ENCODE measurements at places on chromosomes 5 and 9.
A peak's percentile ranks its signal among the peaks of the same experiment; 100 is the strongest.

- peak; percentile 11 for DNase-seq
These were observed 576.9 kb downstream of the EBF1 start for GRCh38 chr5:158522776-158523175.

GRCh38 chr5:154010660-154011059 is 28.1 kb downstream of the FAM114A2 start:
- DNase-seq, result no peak

DNA sequence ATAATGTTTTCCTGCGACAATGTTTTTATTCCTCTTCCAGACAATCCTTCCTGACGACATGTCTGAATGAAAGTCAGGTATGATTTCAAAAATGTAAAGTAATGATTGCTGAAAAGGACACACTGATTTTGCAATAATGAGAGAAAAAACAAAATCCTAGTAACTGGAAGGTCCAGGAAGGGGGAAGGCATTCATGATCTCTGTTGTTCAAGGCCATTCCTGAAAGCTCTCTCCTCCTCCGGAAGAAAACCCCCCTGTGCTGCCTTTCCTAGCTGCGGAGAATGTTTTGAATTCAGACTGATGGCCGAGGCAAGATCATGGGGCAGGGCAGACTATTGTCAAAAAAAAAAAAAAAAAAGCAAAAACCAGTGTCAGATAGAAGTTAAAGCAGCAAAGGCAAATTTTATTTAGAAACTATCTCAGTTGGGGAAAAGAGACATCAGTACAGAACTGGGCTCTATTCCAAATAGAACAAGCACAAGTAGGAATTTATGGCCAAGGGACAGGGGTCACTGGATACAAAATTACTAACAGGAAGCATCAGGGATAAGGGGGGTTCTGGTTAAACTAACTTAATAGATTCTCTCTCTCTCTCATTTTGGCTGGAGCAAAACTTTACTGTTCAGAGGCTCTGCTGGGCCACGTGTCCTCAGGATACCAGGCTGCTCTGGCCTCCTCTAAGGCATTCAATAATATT is 36.5 kb upstream of the CTSV start:
- no peak for DNase-seq

- no peak for DNase-seq
These were observed 31.5 kb downstream of the OLFML2A start for GRCh38 chr9:124808246-124808956.

DNA sequence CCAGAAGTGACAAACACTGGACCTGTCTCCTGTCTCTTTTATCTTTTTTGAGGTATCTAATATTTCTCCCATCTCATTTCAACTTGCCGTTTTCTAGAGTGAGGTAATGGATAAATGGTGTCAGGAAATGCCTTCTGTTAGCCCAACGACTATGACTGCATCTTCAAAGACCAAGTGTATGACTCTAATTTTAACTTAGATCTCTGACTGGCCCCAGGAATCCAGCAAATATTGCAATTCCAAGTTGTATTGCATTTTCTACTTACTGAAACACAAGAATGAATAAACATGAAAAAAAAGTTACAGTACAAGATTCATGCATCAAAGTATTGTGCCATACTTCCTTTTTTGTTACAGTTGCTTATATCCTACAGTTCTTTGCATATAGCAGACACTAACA is 26.3 kb downstream of the SLC28A3 start:
- DNase-seq, result no peak

DNA sequence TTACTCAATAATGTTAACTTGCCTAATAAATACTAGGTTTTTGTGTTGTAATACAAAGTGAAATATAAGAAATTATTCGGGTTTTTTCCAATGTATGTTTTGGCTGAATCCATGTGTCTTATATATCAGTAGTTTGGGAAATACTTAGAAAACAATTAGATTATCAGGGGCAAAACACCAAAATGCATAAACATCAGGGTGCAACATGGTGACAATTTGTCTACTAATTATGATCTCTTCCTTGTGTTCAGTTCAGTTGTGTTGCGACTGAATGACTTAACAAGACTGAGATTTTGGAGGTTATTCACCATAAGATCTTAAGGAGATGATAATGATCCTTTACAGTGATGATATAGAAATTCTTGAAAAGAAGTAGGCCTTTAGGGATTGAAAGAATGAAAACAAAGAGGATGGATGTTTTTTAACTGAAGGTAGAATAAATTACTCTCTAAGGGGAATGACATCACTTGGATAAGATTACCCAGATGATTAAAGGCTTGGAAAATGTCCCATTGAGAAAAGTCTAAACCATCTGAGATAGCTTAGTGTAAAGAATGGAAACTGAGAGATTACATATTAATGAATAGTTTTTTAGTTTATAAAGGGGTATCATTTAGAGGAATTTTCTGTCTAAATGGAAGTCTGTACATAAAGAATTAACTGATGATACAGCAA is 415.8 kb downstream of the SPATA31D1 start:
- DNase-seq, result no peak

- no peak for DNase-seq
These were observed 69.8 kb downstream of the KDM4C start for GRCh38 chr9:6827439-6828145.

- DNase-seq, result no peak
These were observed 18.4 kb downstream of the ZDHHC11B start for GRCh38 chr5:765948-766631.

DNA sequence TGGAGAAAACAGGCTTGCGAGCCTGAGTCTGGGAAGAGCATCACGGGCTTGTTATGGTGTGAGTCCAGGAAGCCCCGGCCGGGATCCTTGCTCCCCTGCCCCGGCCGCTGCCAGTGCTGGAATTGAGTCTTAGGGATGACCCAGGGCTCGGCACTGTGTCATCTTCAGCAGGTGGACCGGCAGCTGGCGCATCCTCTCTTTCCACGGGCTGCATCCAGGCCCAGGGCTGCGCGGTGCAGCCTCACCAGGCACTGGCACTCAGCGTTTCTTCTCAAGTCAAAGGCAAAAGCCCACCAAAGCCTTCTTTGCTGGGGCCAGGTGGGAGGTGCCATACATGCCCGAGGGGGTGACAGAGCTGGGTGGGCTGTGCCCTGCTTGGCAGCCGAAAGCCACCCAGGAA is 46.6 kb downstream of the COL5A1 start:
- DNase-seq, result no peak

- no peak for DNase-seq
These were observed 22.0 kb downstream of the MAST4 start for GRCh38 chr5:66617991-66618768.

DNA sequence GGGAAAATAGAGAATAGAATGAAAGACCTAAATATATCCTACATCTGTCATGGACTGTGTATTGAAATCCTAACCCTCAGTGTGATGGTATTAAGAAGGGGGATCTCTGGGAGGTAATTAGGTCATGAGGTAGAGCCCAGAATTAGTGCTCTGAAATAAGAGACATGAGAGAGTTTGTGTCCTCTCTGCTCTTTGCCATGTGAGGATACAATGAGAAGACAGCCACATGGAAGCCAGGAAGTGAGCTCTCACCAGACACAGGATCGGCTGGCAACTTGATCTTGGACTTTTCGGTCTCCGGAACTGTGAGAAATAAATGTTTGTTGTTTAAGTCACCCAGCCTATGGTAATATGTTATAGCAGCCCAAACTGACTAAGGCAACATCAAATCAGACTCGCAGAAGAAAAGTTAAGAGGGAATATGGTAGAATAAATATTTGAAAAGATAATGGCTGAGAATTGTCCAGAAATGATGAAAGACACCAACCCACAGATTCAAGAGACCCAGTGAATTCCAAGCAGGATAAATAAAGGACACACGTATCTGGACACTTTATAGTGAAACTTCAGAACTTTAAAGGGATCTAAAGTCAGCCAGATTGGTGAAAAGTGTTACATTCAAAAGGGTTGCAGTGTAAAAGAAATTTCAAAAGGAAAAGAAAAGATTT is 12.7 kb upstream of the SLC36A1 start:
- no peak for DNase-seq

- DNase-seq, result no peak
These were observed 94.4 kb downstream of the MTREX start for GRCh38 chr5:55402199-55402598.

- peak; percentile 23 for DNase-seq
These were observed 1.8 kb upstream of the TRIM41 start for GRCh38 chr5:181221105-181221791.

- DNase-seq, result peak; percentile 12
These were observed 171.2 kb downstream of the SLC12A2 start for GRCh38 chr5:128254789-128255188.

- DNase-seq, result peak; percentile 94
These were observed at the start of gene RBM22 for GRCh38 chr5:150700594-150701377. Gene RBM22, minus strand, starts transcription at chr5:150701062. Its CDS starts 77 bp downstream, at chr5:150700985.

DNA sequence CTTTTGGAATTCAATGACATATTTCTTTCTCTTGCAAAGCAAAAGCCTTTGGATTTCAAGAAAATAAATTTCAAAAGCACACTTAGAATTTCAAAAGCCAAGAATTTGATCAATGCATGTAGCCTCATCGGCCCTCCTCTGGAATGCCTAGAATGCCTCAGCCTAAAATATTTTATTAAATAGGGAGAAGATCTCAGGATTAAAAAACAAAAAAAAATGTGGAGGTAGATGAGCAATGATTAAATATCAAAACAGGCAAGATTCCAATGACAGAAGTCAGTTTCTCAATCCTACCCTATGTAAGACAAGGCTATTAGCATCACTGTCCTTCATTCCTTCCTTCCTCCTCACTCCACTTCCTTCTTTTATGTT is 169.0 kb downstream of the CDH6 start:
- DNase-seq, result no peak

DNA sequence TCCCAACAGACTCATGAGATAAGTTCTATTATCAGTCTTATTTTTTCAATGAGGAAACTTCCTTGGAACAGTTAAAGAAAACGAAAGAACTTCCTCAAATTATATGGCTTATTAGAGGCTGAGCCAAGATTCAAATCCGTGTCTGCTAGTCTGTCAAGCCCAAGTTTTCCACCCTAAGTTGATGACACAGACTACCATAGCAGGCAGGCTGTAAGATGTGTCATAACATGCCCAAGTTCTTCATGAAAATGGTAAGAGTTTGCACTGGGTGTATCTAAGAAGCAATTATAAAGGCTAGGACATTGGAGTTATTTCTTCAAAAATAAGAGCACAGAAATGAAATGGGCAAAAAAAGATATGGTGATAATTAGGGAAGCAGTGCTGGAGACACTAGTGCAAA is 634.5 kb downstream of the BRINP1 start:
- no peak for DNase-seq

DNA sequence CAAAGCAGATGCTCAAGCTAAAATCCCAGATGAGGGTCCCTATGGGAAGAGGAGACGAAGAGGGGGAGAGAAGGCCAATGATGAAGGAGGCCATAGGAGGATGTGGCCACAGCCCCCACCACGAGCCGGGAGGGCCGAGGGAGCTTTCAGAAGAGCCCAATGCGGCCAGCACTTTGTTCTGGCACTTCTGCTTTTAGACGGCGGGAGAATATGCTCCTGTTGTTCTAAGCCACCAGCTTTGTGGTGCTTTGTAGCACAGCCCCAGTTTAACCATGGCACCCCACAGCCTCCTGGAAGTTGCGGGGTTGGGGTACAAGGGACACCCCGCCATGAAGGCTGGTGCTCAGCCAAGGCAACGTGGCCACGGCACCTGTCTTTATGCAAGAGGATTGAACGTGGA is 33.4 kb downstream of the LPCAT1 start:
- no peak for DNase-seq

GRCh38 chr5:10562201-10563109 is 1.4 kb upstream of the ANKRD33B start:
- no peak for DNase-seq

- no peak for DNase-seq
These were observed 118.4 kb downstream of the ARHGAP26 start for GRCh38 chr5:142888469-142889085.

DNA sequence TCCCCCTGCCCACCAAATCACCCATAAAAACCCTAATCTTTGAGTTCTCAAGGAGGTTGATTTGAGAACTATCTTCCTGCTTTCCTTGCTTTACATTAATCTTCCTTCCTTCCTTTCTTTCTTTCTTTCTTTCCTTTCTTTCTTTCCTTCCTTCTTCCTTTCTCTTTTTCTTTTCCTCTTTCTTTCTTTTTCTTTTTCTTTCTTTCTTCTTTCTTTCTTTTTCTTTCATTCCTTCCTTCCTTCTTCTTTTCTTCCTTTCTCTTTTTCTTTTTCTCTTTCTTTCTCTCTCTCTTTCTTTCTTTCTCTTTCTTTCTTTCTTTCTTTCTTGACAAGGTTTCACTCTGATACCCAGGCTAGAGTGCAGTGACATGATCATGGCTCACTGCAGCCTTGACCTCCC is 67.3 kb upstream of the CEMIP2 start:
- DNase-seq, result no peak

- DNase-seq, result no peak
These were observed 12.6 kb upstream of the SETD9 start for GRCh38 chr5:56896763-56897162.

GRCh38 chr5:158390577-158390976 is 531.6 kb upstream of the CLINT1 start:
- DNase-seq, result no peak

DNA sequence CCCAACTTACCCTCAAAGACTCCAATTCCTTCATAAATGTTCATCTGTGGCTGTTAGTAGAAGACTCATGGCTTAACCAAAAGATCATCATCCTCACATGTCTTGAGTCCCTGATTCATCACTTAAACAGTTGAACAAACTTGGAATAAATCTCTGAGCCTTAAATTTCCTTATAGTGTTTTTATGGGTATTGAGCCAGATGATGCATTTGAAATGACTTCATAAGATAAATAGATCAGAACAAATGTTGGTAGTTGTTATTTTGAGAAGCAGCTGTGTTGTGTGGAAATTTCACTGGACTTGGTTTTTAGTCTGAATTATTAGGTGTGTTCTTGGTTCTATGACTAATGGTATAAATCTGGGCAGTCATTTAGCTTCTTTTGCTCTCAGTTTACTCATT is 236.2 kb downstream of the NNT start:
- DNase-seq, result no peak

DNA sequence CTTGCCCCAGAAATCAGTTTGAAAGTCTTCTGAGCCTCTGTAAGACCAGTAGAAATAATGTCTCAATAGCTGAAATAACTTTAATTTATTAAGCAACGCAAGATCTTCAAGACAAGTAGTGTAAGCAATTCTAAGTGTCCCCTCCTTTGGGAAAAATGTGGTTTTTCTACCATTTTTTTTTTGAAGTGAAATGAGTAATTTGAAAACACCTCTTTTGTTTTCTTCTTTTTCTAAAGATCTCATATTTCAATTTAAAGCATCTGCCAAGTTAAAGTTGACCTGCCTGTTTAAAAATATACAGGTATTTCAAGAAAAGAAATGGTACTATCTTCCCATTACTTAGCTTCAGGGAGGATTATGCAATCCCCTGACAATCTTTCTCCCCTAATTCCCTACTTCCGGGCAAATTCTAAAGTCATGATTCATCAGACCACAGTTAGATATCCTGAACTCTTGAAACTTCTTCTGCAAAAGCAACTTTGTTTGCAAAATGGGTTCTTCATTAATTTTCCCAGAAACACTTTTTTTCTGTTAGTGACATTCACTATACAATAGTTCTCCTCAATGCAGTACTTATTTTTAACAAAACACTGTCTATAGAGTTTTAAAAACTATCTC is 7.8 kb upstream of the ANXA1 start:
- no peak for DNase-seq

GRCh38 chr5:55902696-55903095 is 51.5 kb downstream of the IL31RA start:
- no peak for DNase-seq

GRCh38 chr5:159564031-159564430 is 233.7 kb upstream of the IL12B start:
- no peak for DNase-seq

All from mucosa of gallbladder (tissue), 1 donor.